ENCODE measurements at places on chromosomes 11 and 22. TPM values are rescaled to one million over a fixed set of nuclear protein-coding genes. Genes with fewer than 3 reads are reported as not detected.

- H3K36me3 ChIP-seq = no peaks in the 10 kb centered on the region
- peaks cover 8% of the 10 kb centered on the region for H3K4me1 ChIP-seq
- no peak for DNase-seq
- H3K4me3 ChIP-seq = no peak overlapping the region
- no peak overlapping the region for H3K27ac ChIP-seq
Measured at GRCh38 chr11:120807414-120808150, 216.3 kb upstream of the TBCEL start.

DNA sequence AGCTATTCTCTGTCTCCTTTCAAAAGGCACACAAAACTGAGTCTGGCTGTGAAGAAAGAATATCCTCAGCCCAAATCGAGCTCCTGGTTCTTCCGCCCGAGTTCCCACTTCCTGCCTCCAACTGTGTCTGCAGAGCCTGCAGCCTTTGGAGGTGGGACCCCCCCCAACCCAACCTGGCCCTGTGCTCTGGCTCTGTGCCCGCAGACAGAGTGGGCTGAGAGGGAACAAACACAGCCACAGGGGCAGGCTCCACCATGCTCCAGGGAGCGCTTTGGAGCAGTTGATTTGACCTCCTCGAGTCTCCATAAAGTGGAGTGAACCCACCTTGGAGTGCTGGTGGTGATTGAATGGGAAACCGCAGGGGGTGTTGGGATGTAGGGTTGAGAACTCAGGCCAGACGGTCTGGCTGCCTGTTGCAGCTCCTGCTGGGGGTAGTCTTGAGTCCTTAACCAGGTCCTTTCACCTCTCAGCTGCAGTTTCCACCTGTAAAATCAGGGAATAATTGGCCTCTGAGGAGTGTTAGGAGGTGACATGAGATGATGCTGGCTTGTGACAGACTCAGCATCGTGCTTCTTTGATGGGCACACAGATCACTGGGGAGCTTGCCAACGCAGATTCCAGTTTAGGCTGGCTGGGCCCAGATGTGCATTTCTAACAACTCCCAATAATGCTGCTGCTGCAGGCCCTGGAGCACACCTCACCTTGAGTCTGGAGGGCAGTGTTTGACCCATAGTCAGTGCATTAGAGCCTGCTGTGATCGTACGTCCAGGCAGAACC lies 11.4 kb downstream of the DAGLA start:
- DNase-seq = no peak
- no peak overlapping the region for H3K27ac ChIP-seq
- no peak overlapping the region for H3K4me3 ChIP-seq
- no peaks in the 10 kb centered on the region for H3K27me3 ChIP-seq

GRCh38 chr11:85806876-85807275 lies 4.1 kb downstream of the SYTL2 start:
- no peaks in the 10 kb centered on the region for H3K27me3 ChIP-seq
- peaks cover 12% of the 10 kb centered on the region for H3K4me1 ChIP-seq
- no peaks in the 10 kb centered on the region for H3K36me3 ChIP-seq
- no peak for DNase-seq

DNA sequence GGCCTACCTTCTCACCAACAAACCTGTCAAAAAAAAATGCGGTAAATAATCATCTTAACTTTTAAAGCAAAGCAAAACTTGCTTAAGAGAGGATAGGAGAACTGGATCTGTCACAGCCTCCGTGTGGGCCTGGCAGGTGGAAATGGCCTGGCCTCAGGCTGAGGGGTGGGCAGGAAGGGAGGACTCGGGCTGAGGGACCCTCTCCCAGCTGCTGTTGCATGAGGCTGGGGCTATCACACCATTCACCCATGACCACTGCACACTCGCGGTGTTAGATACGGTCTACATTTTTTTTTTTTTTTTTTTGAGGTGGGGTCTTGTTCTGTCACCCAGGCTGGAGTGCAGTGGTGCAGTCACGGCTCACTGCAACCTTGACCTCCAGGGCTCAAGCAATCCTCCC lies 24.5 kb downstream of the ARHGAP1 start:
- peaks cover 41% of the 10 kb centered on the region for H3K4me1 ChIP-seq
- H3K27ac ChIP-seq = peak overlapping the region; percentile 84
- no peaks in the 10 kb centered on the region for H3K36me3 ChIP-seq
- H3K27me3 ChIP-seq = no peaks in the 10 kb centered on the region

- H3K27ac ChIP-seq = no peak overlapping the region
- H3K4me1 ChIP-seq = no peaks in the 10 kb centered on the region
- no peak for DNase-seq
- no peaks in the 10 kb centered on the region for H3K27me3 ChIP-seq
Measured at GRCh38 chr11:85725510-85726258, 39.7 kb upstream of the CCDC89 start.

- DNase-seq = no peak
- H3K36me3 ChIP-seq = no peaks in the 10 kb centered on the region
- H3K4me3 ChIP-seq = no peak overlapping the region
- no peak overlapping the region for H3K27ac ChIP-seq
Measured at GRCh38 chr11:62370743-62371440, 33.6 kb downstream of the ASRGL1 start.

DNA sequence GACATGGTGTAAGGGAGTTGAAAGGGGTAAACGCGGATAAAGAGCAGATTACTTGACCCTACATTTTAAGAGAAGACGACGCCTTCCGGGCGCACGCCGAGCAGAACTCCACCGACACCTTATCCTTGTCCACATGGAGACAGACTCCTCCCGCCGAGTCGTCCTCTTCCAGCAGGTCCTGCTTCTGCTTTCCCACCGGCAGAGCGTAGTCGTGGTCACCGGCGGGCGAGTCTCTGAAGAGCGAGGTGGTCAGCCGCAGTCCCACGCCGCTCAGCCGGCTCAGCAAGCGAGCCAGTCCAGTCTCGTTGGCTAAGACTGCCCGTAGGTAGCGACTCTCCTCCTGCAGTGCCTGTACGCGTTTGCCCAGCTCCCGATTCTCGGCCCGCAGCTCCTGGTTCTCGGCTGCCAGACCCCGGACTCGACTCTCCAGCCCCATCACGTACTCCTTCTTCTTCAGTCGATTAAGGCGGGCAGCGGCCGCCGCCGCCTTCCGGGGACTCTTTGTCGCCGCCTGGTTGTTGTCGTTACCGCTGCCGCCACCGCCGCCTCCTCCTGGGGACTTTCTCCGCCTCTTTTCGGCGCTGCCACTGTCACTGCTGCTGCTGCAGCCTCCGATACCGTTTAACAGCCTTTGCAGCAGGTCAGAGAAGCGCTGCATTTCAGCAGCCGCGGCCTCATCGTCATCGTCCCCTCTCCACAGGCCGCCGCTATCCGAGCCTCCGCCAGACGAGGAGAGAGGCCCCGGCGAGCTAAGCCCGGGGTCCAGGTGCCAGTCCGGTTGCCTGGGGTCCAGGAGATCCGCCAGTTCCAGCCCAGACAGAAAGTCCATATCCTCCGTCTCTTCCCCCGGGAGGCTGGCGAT lies 945 bp downstream of the CREBZF start:
- H3K4me3 ChIP-seq = peak overlapping the region; percentile 89
- H3K27ac ChIP-seq = peak overlapping the region; percentile 97
- H3K27me3 ChIP-seq = no peaks in the 10 kb centered on the region
- DNase-seq = no peak

GRCh38 chr22:43273902-43274484 lies 69.2 kb downstream of the SCUBE1 start:
- no peaks in the 10 kb centered on the region for H3K4me1 ChIP-seq
- no peak overlapping the region for H3K4me3 ChIP-seq
- H3K36me3 ChIP-seq = no peaks in the 10 kb centered on the region
- no peaks in the 10 kb centered on the region for H3K27me3 ChIP-seq
- DNase-seq = no peak

- peak overlapping the region; percentile 23 for H3K27ac ChIP-seq
- no peaks in the 10 kb centered on the region for H3K27me3 ChIP-seq
- no peak for DNase-seq
- no peak overlapping the region for H3K4me3 ChIP-seq
Measured at GRCh38 chr11:76850130-76850529, 10.6 kb upstream of the ACER3 start.

DNA sequence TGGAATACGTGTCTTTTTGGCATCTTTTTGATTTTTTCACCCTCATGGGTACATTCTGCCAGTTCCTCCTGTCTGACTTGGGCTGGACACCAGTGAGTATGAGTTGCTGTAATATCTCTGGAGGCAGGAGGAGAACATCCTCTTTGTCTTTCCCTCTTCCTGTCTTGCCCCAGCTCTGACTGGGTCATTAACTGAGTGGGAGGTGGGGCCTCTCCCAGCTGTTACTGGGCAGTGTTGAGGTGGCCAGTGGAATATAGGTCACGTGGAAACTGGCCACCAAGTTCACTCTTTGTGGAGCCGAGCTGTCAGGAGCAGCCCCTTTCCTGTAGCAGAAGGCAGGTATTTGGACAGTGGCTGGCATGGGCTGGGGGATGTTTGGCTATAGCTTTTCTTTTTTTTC lies 2.2 kb downstream of the GLB1L2 start:
- H3K27ac ChIP-seq = no peak overlapping the region
- H3K4me1 ChIP-seq = peaks cover 22% of the 10 kb centered on the region
- DNase-seq = peak; percentile 52
- no peak overlapping the region for H3K4me3 ChIP-seq
- no peaks in the 10 kb centered on the region for H3K36me3 ChIP-seq

DNA sequence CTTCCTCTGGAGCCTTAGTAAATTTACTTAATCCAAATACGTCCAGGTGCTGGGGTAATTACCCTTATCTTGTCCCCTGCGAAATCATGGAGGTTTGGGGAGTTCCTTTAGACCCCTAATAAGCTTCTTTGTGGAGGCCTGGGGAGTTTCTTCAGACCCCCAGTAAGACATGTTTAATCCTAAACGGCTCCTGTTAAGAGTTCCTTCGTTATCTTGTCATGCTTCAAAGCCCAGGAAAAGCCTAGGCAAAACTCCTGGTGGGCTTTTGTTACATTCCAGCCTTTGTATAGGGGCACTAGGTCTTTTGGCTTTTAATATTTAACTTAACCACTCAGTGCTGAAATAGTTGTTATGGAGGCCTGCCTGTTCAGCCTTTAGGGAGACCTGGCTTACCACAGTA lies 18.1 kb upstream of the PAMR1 start:
- no peak for DNase-seq
- peaks cover 29% of the 10 kb centered on the region for H3K4me1 ChIP-seq
- no peaks in the 10 kb centered on the region for H3K27me3 ChIP-seq

DNA sequence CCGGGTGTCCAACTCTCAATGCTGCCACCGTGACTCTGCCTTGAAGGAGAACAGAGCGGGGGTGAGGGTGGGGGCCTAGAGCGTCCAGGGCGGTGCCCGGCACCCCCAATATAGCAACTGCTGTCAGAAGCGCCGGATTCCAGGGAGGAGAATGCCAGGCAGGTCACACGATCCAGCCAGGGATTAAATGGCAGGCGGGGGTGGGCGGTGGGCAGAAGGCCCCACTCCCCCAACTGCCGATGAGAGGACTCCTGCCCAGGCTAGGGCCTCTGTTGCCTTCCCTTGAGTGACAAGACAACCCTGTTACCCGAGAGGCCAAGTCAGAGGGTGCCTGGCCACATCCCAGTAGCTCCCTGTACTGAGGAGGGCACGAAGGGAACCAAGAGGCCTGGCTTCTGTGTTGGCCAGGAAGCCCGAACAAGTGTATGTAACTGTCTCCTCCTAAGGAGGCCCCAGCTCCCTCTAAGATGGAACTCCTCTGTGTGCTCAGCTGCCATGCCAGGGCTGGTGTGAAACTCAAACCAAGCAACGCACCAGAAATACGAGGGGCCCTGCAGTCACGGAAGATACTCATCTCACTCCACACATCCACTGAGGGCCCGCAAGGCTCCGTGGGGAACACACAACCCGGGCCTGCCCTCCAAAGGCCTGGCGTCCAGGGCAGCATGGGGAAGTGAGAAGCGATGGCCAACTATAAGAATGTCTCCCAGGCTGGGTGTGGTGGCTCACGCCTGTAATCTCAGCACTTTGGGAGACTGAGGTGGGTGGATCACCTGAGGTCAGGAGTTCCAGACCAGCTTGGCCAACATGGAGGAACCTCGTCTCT lies 3.0 kb downstream of the PACSIN3 start:
- H3K27me3 ChIP-seq = no peaks in the 10 kb centered on the region
- H3K4me1 ChIP-seq = peaks cover 34% of the 10 kb centered on the region
- DNase-seq = no peak
- H3K36me3 ChIP-seq = peaks cover 11% of the 10 kb centered on the region
- H3K27ac ChIP-seq = no peak overlapping the region

DNA sequence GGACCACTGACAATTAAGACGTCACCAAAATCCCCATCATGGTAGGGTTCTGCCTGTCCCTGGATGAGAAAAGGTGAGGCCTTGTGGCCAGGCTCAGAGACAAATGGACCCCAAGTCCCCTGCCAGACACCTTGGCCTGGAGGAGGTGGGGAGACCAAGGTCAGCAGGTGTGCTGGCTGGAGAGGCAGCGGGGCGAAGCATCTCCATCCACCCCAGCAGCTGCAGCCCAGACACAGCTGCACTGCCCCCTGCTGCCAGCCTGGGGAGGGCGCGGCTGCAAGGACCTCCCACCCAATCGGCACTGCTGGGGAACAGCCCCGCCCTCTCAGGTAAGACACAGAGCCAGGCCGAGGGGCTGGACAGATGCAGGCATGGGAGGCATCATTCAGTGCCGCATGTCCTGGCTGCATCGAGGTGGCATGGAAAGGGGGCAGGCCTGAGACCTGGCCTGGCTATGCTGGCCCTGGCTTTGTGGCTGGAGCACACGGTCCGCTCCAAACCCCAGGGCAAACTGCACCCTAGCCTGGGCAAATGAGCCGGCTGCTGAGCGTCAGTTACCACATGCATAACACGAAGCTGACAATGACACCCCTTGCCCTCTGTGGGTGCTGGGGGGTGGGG lies 12.2 kb upstream of the MFNG start:
- no peak overlapping the region for H3K27ac ChIP-seq
- H3K36me3 ChIP-seq = no peaks in the 10 kb centered on the region
- H3K4me1 ChIP-seq = peaks cover 21% of the 10 kb centered on the region
- H3K4me3 ChIP-seq = no peak overlapping the region
- DNase-seq = no peak

GRCh38 chr11:64581057-64581523 lies 9.9 kb upstream of the SLC22A12 start:
- no peak overlapping the region for H3K27ac ChIP-seq
- no peaks in the 10 kb centered on the region for H3K36me3 ChIP-seq
- H3K27me3 ChIP-seq = no peaks in the 10 kb centered on the region

- no peaks in the 10 kb centered on the region for H3K27me3 ChIP-seq
- H3K4me3 ChIP-seq = no peak overlapping the region
Measured at GRCh38 chr22:19062139-19062942, 59.9 kb downstream of the DGCR2 start.

- H3K36me3 ChIP-seq = no peaks in the 10 kb centered on the region
- peak overlapping the region; percentile 51 for H3K4me3 ChIP-seq
- no peaks in the 10 kb centered on the region for H3K27me3 ChIP-seq
- H3K4me1 ChIP-seq = peaks cover 14% of the 10 kb centered on the region
- no peak for DNase-seq
- H3K27ac ChIP-seq = no peak overlapping the region
Measured at GRCh38 chr22:45413013-45413367, 409 bp downstream of the SMC1B start.

CFAP300 gene
- total RNA-seq = 1.7 TPM

GGT5 gene
- total RNA-seq = 61.4 TPM

OR52R1 gene
- not detected for total RNA-seq

RFPL2 gene
- not detected for total RNA-seq

FXYD2 gene
- total RNA-seq = 2.7 TPM

ZNF408 gene
- 12.5 TPM for total RNA-seq

C11orf87 gene
- not detected for total RNA-seq
